ENCODE measurements at places on chromosomes 1 and 21. TPM values are rescaled to one million over a fixed set of nuclear protein-coding genes. Genes with fewer than 3 reads are reported as not detected.

The HSPB7 gene
- 22.2 TPM for total RNA-seq

The MATN1 gene
- 0.36 TPM for total RNA-seq

The LEMD1 gene
- total RNA-seq: not detected

The C21orf58 gene
- total RNA-seq: 2.6 TPM

The SLAMF9 gene
- not detected for total RNA-seq

The HPDL gene
- total RNA-seq: 0.65 TPM

The CCDC185 gene
- not detected for total RNA-seq

The HRNR gene
- not detected for total RNA-seq
